ENCODE measurements at places on chromosomes 11 and 22. TPM values are rescaled to one million over a fixed set of nuclear protein-coding genes. Genes with fewer than 3 reads are reported as not detected.

The NNMT gene
- 11.7 TPM for total RNA-seq

The PATE2 gene
- not detected for total RNA-seq

The MAPK8IP1 gene
- 6.6 TPM for total RNA-seq

The RIMBP3B gene
- total RNA-seq: 0.55 TPM

The XKR3 gene
- total RNA-seq: 11.5 TPM

The SIAE gene
- 7.5 TPM for total RNA-seq

The UPK3A gene
- total RNA-seq: not detected

The CREB3L1 gene
- 24.9 TPM for total RNA-seq

Data from K562 (cell line).